Activated naive CD8-positive, alpha-beta T cell treated with anti-CD3 and anti-CD28 coated beads, Interleukin-2, amount 10 ng/mL, durations not matched to agents 7 days and 5 days (primary cell): ENCODE measurements at places on chromosomes 1 and 21. TPM values are rescaled to one million over a fixed set of nuclear protein-coding genes. Genes with fewer than 3 reads are reported as not detected.

GRCh38 chr1:55579332-55580001 lies 364.3 kb upstream of the USP24 start:
- no peak for DNase-seq

DNA sequence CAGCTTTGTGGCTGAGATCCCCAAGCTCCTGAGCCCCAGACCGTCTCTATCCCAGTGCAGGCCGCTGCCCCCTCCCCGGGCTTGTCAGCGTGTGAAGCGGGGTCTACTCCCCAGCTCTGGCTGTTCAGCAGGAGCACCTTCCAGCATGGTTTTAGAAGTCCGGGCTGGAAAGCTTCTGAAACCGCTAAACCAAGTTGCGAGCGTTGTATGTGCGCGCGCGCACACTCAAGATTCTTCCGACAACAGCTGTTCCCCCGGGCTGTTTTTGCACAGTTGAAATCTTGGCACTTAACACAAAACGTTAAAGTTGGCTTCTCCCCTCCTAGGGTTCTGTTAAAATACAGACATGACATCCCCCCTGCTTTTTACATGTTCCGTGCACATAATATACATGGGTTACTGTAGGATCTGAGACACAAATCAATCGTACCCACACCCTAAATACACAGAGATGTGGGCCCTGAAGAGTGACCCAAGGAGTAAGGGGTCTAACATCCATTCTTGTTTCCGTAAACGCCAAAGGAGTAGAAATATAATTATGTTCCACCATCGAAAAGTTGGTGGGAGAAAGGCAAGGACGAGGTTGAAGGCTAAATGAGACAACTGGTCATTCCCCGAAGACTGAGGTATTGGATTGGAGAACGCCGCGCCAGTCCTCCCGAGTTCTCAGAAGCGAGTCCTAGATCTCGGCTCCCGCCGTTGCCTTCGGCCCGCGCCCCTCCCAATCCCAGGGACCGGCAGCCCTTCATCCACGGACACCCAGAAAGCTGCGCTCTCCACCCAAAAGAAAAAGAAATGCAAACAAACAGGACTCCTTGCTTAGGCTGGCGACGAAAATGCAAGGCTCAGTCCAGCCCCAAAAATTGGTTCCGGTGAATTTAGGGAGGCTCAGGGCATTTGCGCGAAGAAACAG lies 1.3 kb downstream of the TBX15 start:
- DNase-seq = no peak

DNA sequence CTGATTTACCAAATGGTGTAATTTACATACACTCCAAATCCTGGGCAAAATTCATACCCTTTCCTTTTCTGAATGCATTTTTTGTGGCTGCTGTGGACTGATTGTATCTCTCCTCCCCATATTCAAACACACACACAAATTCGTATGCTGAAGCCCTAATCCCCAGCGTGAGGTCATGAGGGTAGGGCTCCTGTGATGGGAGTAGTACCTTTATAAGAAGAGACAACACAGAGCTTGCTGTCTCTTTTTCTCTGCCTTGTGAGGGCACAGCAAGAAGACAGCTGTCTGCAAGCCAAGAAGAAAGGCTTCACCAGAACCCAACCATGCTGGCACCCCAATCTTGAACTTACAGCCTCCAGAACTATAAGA lies 24.4 kb downstream of the DUSP10 start:
- DNase-seq = no peak

- no peak for DNase-seq
Measured at GRCh38 chr21:19440792-19441655, 1037.4 kb upstream of the TMPRSS15 start.

DNA sequence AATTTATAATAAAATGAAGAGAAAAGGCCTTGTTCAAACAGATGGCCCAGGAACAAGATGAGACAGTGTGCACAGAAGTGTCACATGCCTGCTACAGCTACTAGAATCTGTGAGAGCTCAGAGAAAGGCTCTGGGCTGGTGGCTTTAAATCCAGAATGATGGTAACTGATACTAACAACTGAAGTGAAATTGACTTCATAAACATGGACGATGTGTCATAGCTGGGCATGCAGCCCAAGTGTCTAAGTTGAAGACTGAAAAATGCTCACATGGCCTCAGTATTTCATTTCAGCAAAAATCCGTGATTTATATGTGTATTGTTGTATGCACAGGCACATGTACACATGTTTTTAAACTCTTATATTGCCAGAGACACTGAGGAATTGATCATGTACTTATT lies 208.3 kb upstream of the RUNX1 start:
- DNase-seq = no peak

GRCh38 chr1:241622669-241623068 lies 17.5 kb downstream of the CHML start:
- no peak for DNase-seq

- no peak for DNase-seq
Measured at GRCh38 chr1:165645654-165646366, 14.8 kb downstream of the MGST3 start.

DNA sequence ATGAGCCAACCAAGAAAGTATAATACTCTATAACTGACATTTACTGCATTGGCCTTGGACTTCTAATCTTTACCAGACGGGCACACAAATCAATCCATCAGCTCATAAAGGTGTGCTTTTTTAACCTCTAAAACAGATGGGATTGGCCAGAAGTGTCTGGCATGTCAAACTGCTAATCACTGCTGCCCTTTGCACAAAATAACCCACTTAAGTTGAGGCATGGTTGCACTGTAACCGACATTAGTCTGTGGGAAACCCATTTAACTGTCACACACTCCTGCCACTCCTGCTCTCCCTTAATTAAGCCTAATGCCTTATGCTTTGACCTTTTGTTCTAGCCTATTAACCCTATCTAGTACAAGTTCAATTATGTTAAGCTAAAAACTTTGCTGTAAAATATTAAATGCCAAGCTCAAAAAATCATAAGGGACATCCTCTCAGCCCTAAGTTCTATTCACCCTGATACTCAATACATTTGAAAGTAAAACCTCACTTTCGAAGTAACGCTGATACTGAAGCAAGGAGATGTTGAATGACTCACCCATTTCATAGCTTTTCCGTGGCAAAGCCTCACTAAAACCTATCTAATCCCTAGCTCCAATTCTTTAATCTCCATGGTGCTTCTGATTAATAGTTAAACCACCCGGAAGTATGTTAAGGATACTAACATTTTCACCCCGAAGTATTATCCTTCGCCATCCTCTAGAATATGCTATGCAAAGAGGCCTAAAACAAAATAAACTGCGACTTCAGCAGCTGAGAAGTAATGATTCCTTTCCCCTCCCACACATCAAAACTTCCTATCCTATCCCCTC lies 12.9 kb downstream of the NRIP1 start:
- DNase-seq = no peak

DNA sequence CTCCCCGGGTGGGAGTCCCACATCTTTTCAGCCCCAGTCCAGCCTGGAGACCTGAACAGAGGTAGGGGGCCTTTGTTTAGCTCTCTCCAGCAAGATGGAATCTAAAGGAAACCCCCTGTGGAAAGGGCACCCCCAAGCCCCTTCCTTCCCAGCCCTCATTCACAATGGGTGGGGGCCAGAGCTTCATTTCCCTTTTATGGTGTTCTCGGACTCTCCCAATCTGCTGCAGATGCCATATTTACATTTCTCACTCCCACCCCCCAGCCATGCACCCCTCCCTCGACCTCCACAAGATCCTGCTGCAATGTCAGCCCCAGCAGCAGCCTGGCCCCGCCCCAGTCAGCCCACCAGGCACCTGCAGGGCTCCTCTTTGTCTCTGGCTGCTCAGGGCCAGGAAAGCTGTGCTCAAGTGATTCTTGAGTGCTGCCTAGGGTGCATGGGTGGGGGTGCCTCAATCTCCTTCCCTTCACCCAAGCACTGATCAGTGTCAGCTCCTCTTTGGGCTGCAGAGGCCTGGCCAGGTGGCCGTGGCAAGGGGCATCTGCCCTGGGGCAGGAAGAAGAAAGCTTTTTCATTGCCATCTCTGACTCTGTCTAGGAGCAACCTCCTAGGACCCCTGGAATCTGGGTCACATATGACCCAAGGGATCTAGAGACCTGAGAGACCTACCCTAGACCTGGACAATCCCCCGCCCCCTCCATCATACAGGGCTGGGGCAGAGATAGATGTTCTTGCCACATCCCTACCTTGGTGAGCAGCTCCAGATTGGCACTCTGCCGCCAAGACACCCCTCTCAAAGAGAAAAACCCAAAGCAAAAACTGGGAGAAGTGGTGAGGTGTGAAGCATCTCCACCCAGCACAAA lies 1.7 kb downstream of the KIF21B start:
- DNase-seq = peak; percentile 59

Gene SEC22B
- 29.4 TPM for total RNA-seq

Gene LAD1
- not detected for total RNA-seq

Gene LEFTY2
- total RNA-seq = not detected

Gene PAQR7
- 5.2 TPM for total RNA-seq

Gene HUNK
- total RNA-seq = 0.48 TPM
